ENCODE measurements at places on chromosomes 5 and 9. TPM values are rescaled to one million over a fixed set of nuclear protein-coding genes. Genes with fewer than 3 reads are reported as not detected.

DNA sequence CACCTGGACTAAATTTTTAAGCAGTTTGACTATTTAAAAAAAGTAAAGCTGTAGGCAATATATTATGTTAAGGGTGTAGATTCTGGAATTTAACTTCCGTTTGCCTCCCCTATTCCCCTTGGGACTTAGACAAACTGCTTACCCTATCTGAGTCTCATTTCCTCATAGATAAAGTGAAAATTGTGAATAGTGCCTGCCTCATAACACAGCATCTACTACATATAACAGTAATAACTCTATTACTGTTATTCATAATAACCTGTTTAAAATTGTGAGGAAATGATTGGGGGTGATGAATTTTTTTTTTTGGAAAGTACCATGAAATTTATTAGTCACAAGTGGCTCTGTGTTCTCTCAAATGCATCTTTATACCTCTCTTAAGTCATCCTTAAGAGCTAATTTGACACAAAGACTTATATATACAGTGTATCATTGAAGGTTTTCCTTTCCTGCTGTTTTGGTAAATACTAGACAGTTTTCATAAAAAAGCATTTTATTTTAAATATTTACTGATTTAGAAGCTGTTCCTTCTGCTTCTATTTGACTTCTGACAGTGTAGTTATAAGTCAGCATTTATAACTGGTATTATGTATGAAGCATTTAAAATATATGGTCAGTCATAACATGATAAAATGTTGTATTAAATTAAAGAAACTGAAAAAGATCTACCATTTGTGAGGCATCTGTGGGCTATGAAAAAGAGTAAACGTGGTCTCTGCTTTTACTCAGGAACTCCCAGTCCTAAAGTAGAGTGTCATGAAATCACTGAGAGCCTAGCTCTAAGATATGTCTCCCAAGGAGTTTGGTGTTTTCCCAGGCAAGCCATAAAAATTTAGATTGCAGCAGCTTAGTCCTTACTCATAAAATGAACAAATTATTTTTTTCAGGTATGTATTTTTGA is 46.4 kb downstream of the MCCC2 start:
- no peak for DNase-seq

GRCh38 chr5:146345578-146346366 is 7.1 kb downstream of the POU4F3 start:
- DNase-seq, result no peak

Gene SPINK7
- polyA plus RNA-seq, result not detected

GRCh38 chr5:26666371-26666770 is 372.0 kb downstream of the CDH9 start:
- DNase-seq, result no peak

GRCh38 chr5:135392256-135392655 is 6.8 kb downstream of the MACROH2A1 start:
- no peak for DNase-seq

- DNase-seq, result no peak
These were observed 271.3 kb downstream of the ARHGAP26 start for GRCh38 chr5:143041461-143041860.

DNA sequence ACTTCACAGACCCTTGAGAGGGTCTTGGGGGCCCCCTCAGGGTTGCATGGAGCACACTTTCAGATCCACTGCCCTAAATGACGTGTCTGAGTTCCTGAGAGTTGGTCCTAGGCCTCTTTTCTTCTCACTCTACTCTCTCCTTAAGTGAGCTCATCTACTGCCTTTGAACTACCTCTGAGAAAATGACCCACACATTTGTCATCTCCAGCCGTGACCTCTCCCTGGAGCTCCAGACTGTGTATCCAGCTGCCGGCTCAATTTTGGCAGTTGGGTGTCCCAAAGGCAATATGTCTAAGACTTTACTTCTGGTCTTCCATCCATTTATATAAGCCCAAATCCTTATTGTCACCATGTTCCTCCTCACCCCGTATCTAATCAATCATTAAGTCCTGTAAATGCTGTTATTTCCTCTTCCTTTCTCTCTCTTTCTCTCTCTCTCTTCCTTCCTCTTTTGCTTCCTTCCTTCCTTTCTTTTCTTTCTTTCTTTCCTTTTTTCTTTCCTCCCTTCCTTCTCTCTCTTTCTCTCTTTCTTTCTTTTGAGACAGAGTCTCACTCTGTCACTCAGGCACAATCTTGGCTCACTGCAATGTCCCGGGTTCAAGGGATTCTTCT is 51.2 kb upstream of the HSPA9 start:
- no peak for DNase-seq

- DNase-seq, result peak; percentile 61
These were observed 57.7 kb upstream of the CER1 start for GRCh38 chr9:14780251-14780650.

Gene SMIM3
- polyA plus RNA-seq, result 7.1 TPM

Gene CAMK2A
- polyA plus RNA-seq, result 252 TPM

Gene MROH2B
- 0.07 TPM for polyA plus RNA-seq

Gene RGS7BP
- polyA plus RNA-seq, result not detected

GRCh38 chr5:168311061-168311566 is 19.7 kb downstream of the WWC1 start:
- DNase-seq, result no peak

Gene COL15A1
- 164 TPM for polyA plus RNA-seq

DNA sequence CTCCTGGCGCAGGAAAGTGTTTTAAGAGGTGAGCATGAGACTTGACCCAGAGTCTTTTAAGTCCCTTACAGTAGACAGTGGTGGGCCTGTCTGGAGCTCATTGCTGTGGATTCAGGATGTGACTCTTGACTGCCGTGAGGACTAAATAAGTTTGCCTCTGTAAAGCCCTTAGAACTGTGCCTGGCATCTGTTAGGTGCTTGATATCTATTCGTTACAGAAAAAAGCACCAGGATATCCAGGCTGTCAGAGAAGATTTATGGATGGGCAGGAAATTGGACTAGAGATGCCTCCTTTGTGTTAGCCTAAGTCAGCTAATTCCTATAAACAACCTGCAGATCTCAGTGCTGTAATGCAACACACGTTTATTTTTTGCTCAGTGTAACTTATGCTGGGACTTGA is 12.6 kb downstream of the ERGIC1 start:
- no peak for DNase-seq

- DNase-seq, result peak; percentile 11
These were observed 53.1 kb upstream of the TYRP1 start for GRCh38 chr9:12640016-12640587.

GRCh38 chr9:4258320-4259090 is 41.4 kb downstream of the GLIS3 start:
- DNase-seq, result no peak

GRCh38 chr5:1743769-1744085 is 55.9 kb downstream of the MRPL36 start:
- no peak for DNase-seq

Gene DAPK1
- 20.0 TPM for polyA plus RNA-seq

Gene WNT8A
- not detected for polyA plus RNA-seq

DNA sequence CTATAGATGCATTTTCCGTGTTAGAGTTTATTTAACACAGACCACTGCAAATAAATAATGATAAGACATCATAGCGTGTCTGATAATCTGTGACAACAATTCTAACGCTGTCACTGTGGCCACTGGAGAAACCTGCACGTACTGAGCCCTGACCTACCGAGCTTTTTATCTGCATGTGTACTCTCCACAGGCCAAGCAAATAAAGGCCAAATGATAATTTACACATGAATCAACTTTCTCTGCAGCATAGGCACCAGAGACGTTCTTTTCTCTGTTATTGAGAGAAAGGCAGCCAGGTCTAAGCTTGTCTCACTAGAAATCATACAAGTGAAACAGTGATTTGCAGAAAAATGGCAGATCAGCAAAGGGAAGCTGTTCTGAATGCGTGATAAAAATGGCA is 75.8 kb downstream of the POU5F2 start:
- DNase-seq, result no peak

Gene LCN15
- 0.30 TPM for polyA plus RNA-seq

Gene SH2D3C
- not detected for polyA plus RNA-seq

GRCh38 chr9:12775679-12776512 is 1.1 kb downstream of the LURAP1L start:
- DNase-seq, result peak; percentile 91

Gene HCN1
- polyA plus RNA-seq, result 2.7 TPM

DNA sequence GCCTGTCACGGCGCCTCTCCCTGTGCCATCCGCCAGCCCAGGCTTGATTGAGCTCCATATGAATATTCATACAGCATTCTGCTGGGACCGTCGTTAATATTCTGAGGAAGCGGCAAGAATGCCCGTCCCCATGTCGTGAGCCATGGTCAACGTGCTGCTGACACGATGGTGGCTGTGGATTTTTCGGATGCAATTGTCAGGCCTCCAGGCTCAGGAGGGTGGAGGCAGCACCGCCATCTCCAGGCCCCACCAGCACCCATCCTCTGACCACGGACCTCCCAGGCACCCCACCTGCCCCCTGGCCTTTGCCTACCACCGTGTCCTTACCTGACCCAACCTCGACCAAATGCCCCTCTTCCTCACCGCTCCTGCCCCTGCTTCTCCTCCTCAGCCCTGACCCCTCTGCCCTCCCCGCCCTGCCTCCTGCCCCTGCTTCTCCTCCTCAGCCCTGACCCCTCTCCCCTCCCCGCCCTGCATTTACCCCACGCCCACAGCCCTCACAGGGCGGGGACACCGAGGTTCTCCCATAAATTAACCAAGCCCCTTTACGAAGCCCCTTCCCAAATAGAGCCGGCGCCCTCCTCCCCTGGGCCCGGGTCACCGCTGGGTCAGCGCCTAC is 9.9 kb downstream of the TMEM250 start:
- DNase-seq, result no peak

GRCh38 chr9:112886351-112886750 is 4.3 kb downstream of the SLC46A2 start:
- no peak for DNase-seq

GRCh38 chr9:14365670-14366069 is 51.7 kb upstream of the NFIB start:
- DNase-seq, result no peak

Measured in muscle of arm (tissue), 14 donors.